ENCODE measurements at places on chromosomes 13 and 19. TPM values are rescaled to one million over a fixed set of nuclear protein-coding genes. Genes with fewer than 3 reads are reported as not detected.

Gene CNFN
- not detected for total RNA-seq

Gene FGF22
- not detected for total RNA-seq

Gene FUT1
- total RNA-seq: 11.9 TPM

Gene FPR1
- not detected for total RNA-seq

Gene TMIGD2
- total RNA-seq: not detected

Gene CACNA1A
- not detected for total RNA-seq

Gene ZNF835
- 0.21 TPM for total RNA-seq

Gene SBNO2
- total RNA-seq: 22.4 TPM

Gene SOX1
- not detected for total RNA-seq

Gene BICRA
- 2.2 TPM for total RNA-seq

Gene ACOD1
- total RNA-seq: not detected

Gene C1QTNF9B
- total RNA-seq: not detected

Gene ZNF729
- not detected for total RNA-seq

Measured in tracheal epithelial cell (primary cell).